ENCODE measurements at places on chromosomes 7 and 10. TPM values are rescaled to one million over a fixed set of nuclear protein-coding genes. Genes with fewer than 3 reads are reported as not detected.

DNA sequence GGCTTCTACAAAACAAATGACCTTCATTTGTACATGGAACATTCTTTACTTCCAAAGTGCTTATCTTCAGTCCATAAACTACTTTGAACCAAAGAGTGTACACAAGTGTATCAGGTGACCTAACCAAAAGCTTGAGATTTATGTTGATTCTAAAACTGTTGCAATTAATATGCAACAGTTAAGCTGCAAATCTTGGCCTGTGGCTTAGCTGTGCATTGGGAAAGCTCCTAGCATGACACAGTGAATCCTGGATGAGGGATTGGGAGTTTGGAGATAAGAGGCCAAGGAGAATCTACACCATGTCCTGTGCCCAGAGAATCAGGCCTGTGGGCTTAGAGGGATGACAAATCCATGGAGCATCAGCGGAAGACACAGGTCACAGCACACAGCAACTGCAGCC is 105.2 kb upstream of the GSDME start:
- no peak for DNase-seq

DNA sequence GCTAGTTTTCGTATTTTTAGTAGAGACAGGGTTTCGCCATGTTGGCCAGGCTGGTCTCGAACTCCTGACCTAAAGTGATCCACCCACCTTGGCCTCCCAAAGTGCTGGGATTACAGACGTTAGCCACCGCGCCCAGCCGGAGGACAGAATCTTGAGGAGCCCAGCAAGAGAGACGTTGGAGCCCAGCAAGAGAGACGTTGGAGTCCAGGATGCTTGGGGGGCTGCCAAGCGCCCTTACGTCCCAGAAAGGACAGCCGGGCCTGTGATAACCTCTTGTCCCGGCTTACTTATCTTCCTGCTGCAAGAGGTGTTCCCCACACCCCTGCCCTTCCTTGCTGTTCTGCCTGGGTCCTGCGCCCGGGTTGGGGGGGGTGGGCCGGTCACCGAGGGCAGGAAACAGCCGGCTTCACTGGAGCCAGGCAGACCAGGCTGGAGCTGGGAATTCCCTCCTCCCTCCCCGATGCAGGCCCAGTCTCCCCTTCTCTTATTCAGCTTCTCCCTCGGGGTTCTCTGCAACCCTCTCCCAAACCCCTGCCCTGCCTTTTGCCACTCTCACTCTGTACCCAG is 1.9 kb upstream of the EPHB4 start:
- peak; percentile 72 for DNase-seq

Gene TSPAN15
- polyA plus RNA-seq, result 4.3 TPM

- no peak for DNase-seq
Measured at GRCh38 chr10:132988988-132989387, 46.6 kb upstream of the CFAP46 start.

- no peak for DNase-seq
Measured at GRCh38 chr10:63798599-63799498, 277.6 kb downstream of the REEP3 start.

DNA sequence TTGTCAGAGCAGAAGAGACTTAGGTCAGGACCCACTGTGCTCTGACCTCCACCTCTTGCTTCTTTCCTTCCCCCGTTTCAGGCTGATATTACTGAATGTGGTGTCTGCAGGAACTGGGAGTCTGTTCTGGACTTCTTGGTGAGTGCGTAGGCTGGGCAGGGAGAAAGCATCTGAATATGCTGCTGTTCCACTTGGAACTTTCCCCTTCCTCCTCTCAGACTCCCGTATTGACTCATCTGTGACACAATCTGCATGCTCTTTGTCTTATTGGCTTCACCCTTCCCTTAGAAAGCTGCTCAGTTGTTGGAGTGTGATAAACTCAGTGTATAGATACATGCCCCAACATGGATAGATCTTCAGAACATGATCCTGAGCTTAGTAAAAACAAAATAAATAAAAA is 137.6 kb upstream of the HABP2 start:
- no peak for DNase-seq

- no peak for DNase-seq
Measured at GRCh38 chr7:148753224-148753623, 54.5 kb downstream of the CUL1 start.

DNA sequence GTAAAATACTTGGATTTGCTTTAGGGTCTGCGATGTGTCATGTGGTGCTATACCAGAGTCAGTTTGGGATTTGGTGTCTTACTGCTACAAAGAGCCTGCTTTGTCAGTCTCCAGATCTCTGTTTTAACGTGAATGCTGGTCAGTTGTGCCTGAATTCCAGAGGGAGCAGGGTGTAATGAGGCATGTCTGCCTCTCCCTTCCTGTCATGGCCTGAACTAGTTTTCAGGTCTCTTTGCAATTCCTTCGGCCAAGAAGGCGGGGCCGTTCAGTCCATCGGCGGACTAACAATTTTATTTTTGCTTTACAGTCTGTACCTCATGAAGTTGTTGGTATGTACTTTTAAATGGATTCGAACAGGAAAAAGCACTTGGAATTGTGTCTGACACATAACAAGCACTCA is 465.1 kb upstream of the ADARB2 start:
- DNase-seq, result no peak

Gene AS3MT
- 13.4 TPM for polyA plus RNA-seq

Gene PRLHR
- polyA plus RNA-seq, result not detected

DNA sequence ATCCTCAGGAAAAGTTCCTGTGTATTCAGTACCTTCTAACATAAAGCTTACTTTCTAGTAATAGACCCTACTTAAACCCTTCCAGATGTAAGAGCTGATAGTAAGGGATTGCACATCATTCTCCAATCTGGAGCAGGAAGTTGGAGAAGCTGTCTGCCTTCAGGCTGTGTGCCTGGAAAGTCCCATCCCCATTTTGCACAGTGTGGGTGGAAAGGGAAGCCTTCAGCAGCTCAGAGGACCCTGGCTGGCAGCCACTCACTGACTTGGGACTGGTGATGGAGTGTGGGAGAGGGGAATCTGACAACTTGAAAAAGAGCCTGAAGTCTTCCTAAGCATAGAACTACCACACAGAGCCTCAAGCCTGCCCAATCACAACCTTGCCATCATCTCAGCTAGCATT is 164.1 kb upstream of the ADO start:
- DNase-seq, result no peak
